Cerebellar nuclear complex (tissue), 1 donor: ENCODE measurements at places on chromosomes 2 and 18.

- DNase-seq, result no peak
Measured at GRCh38 chr2:96655526-96655925, 13.0 kb downstream of the FER1L5 start.

DNA sequence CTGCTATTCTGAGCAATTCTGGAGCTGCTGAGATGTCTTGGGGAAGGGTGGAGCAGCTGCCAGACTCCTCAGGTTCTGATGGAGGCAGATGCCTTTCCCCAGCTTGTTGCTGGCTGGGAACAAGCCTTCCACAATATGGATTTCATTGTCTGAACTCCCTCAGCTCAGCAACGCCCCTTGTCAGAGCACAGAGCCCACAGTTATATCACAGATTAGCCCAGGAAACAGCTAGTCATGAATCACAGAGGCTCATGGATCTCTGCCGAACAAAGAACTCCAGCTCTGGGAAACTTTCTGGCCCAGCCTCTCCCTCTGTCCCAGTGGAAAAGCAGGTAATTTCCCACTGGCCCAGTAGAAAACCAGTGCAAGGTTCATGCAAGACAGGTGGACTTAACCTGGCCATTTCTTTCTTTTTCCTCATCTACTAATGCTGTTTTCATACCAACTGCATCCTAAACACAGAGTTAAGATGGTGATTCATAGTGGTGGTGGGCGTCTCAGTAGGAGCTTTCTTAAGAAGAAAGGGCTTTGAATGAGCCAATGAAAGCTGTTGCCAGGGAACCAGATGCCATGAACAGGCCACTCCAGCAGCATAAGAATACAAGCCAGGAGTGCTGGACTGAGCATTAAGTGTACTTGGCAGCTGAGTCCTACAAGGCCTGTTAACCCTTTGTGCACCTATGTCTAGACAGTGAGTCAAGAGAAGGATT lies 8.7 kb upstream of the KIAA2012 start:
- DNase-seq, result no peak

GRCh38 chr2:72980535-72981217 lies 63.4 kb downstream of the EMX1 start:
- no peak for DNase-seq

DNA sequence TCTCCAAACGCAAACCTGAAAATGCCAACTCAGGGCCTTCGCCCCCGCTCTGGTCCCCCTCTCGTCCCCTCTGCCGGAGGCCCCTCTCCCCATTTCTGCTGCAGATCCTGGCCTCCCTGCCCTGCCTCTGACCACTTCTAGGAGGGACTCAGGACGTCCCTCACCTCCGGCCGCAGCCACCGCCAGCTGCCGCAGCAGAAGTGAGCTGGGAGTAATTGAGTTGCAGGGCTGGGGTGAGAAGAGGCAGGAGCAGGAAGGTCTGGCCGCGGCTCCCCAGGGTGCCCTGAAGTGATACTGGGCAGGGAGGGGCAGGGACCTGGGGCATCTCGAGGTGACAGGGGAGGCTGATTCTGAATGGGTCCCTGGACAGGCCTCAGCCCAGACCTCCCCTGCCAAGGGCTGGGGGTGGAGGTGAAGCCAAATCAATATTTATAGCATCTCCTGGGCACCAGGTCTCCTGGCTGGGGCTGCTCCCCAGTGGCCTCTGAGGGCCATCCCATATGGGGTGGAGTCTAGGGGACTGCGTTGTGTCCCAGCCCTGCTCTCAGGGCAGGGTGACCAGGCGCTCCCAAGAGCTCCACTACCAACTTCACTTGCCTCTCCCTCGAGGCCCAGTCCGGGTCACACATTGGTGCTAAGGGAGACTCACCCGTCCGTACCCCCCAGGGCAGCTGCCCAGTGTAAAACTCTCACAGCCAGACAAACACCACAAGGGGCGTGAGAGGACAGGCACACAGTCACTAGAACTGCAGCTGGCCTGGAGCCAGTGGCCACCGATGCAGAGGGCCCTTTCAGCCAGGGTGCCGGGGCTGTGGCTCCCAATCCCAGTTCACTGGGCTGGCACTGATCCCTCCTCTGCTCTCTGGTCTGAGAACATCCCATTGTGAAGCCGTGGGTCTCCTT lies 33.0 kb downstream of the KCNIP3 start:
- no peak for DNase-seq

DNA sequence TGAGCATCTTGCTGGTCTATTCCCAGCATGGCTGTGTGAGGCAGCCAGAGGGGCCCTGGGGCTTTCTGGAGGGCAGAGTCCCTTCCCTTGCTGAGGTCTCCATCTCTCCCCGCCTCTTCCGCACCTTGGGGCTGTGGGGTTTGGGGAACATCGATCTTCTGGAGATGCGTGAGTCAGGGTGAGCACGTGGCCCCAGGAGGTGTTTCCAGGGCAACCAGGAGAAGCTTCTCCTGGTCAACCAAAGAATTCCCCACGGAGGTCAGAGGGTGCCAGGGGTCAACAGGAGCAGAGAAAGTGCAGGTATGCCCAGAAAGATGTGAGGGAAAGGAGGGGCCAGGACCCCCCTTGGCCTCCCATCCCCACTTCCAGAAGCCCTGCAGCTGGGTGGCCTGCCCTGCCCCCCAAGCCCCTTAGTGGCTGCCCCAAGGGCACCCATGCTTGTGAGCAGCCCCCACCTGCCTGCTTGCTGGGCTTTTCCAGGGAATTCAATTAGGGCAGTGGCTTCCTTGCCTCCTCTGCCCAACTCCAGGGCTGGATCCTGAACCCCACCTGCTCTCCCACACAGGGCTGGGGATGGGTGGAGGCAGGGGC lies 2.8 kb upstream of the PROM2 start:
- no peak for DNase-seq
